ENCODE measurements at places on chromosomes 6 and 20. TPM values are rescaled to one million over a fixed set of nuclear protein-coding genes. Genes with fewer than 3 reads are reported as not detected.

DNA sequence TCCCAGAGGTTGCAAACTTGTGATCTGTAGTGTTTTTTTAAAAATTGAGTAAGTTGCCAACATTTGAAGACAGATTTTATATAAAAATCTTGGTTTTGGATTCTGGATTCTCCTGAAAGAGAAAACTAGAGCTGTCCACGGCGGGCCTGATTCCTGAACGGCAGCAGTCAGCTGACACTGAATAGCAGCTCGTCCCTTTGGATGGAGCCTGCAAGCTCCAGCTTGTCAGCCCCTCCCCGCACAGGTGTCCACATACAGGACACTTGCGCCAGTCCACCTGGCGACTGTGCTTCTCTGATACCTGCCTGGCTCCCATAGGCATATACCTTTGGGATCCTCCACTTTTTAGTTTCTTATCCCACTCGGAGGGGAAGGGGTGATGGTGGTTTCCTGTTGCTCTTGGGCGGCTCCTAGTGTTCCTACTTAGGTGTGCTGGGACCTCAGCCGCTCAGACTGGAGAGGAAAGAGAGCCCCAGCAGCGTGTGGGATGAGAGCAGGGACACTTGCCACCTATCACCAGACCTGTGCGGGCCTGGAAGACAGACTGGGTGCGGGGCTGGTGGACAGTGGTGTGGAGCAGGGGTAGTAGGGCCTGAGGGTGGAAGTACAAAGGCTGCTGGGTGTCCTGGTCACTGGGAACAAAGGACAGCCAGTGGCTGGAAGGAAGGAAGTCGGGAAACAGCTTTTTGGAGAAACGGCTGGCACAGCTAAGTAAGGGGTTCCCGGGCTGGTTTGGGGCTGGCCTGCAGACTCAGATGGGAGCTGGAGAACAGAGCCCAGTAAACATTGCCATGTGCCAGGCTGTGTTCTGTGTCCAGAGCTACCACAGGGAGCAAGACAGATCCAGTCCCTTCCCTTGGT is 18.3 kb downstream of the GHRH start:
- peak overlapping the region; percentile 61 for H3K27ac ChIP-seq
- no peaks in the 10 kb centered on the region for H3K4me1 ChIP-seq
- DNase-seq = no peak
- H3K4me3 ChIP-seq = no peak overlapping the region
- no peaks in the 10 kb centered on the region for H3K27me3 ChIP-seq
- H3K36me3 ChIP-seq = peaks cover 41% of the 10 kb centered on the region

DNA sequence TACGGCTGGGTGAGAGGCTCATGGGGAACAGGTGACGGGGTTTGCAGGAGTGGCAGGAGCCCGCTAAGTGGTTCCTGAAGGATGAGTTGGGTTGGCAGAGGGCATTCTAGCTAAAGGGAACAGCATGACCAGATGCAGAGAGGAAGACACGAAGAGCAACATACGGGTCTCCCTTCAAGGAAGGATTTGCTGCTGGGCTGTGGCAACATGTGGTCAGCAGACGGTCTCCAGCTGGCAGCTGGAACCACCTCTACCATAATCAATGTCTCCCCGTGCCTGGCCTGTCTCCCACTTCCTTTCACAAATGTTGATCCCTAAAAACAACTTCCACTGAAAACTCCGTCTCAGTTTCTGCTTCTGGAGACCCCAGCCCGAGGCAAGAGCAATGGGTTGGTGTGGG is 80.6 kb upstream of the SULF2 start:
- no peak overlapping the region for H3K4me3 ChIP-seq
- H3K4me1 ChIP-seq = no peaks in the 10 kb centered on the region
- no peak for DNase-seq
- no peak overlapping the region for H3K27ac ChIP-seq

- DNase-seq = no peak
- no peak overlapping the region for H3K4me3 ChIP-seq
Observed at GRCh38 chr6:68114463-68115047, 520.5 kb upstream of the ADGRB3 start.

DNA sequence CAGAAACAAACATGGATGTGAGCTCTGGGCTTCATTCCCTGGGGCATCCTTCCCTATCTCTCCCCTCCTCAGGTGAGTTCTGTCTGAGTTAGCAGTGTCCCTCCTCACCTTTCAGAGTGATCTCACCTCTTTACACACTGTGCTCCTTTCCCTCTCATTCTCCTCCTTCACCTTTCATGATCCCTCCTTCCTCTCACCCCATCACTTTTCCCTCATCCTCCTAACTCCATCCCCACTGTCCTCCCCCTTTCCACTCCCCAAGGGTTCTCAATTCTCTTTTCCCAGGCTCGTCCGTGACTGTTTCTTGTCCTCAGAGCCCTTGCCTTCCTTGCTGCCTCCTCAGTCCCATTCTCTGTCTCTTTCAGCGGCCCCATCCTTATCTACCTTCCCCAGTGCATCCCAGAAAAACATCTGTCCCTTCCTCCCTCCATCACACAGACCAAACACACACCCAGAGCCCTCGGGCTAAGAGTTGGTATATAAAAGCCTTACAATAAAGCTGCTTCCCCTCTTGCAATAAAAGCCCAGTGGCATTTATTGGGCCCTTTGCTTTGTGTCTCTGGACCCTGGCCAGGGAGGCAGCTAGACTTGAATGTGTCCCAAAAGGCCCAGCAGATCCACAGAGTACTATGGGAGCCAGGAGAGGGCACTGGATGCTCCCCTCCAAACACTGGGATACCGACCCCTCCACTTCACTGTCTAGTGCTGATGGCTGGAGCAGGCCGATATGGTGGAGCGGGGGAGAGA is 1.9 kb downstream of the RNF39 start:
- H3K36me3 ChIP-seq = peaks cover 10% of the 10 kb centered on the region
- H3K27ac ChIP-seq = no peak overlapping the region
- H3K4me1 ChIP-seq = no peaks in the 10 kb centered on the region

- no peak overlapping the region for H3K4me3 ChIP-seq
- H3K4me1 ChIP-seq = no peaks in the 10 kb centered on the region
- no peak overlapping the region for H3K27ac ChIP-seq
- H3K27me3 ChIP-seq = no peaks in the 10 kb centered on the region
Observed at GRCh38 chr6:123456836-123457235, 179.9 kb downstream of the TRDN start.

The MMP24OS gene
- total RNA-seq = 24.2 TPM
